ENCODE measurements at places on chromosomes 5 and 9.

- no peak for DNase-seq
Observed at GRCh38 chr5:32346869-32347268, 34.1 kb upstream of the MTMR12 start.

DNA sequence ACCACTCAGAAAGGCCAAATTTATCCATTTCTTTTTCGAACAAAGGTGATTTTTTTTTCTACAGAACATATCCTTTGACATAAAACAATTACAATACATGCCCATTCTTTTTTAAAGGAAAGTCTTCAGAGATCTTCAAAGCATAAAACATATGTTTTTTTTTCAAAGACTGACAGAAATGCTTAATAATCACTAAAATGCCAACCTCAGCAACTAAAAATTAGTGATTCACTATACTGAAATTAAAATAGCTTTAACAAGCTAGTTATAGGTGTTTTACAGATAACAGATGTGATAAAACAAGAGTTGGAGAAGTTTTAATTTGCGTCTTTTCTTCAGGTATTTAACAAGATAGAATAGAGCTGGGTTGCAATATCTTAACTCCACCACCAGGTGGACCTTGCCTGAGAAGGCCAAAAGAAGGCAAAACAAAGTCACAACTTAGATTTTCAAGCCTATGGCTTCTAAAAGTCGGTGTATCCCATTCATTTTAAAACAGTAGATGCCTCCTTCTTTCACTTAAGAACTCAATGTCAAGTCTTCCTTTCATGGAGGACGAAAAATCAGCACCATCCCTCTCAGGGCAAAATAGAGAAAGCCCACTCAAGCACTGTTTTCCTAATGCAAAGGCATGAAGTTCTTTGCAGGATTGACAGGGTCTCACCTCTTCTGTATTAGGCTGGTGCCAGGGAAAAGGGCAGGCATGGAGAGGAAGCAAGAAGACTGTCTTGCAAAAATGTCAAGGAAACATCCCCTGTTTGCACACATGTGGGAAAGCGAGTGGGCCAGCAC lies 31.1 kb upstream of the CPLX2 start:
- DNase-seq, result no peak

- no peak for DNase-seq
Observed at GRCh38 chr9:87263291-87263690, 234.4 kb upstream of the DAPK1 start.

GRCh38 chr9:129138144-129138462 lies 26.9 kb downstream of the PTPA start:
- no peak for DNase-seq

- DNase-seq, result no peak
Observed at GRCh38 chr9:127693143-127693542, 13.6 kb upstream of the CFAP157 start.

DNA sequence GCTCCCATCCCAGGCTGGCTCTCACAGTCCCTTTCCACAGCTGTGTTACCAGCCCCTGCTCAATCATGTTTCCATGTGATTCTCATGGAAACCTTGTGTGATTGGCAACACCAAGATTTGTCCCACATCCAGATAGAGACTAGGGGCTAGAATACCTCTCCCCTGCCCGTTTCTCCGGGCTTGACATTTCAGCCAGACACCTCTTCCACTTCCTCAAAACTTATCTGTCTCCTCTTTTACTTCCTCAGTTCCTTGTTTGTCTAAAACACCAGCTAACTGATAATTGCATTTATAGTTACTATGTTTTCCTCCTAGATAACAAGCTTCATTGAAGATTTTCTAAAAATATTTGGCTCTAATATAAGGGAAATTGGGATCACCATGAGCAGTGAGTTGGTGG lies 16.6 kb upstream of the KCNMB1 start:
- DNase-seq, result no peak

GRCh38 chr9:97394881-97395280 lies 17.0 kb upstream of the TDRD7 start:
- DNase-seq, result no peak

GRCh38 chr5:159730285-159730684 lies 186.0 kb upstream of the ADRA1B start:
- DNase-seq, result no peak

- DNase-seq, result peak; percentile 39
Observed at GRCh38 chr9:123928533-123929176, 1.3 kb downstream of the DENND1A start.

- DNase-seq, result no peak
Observed at GRCh38 chr9:3650994-3651622, 125.3 kb upstream of the RFX3 start.

DNA sequence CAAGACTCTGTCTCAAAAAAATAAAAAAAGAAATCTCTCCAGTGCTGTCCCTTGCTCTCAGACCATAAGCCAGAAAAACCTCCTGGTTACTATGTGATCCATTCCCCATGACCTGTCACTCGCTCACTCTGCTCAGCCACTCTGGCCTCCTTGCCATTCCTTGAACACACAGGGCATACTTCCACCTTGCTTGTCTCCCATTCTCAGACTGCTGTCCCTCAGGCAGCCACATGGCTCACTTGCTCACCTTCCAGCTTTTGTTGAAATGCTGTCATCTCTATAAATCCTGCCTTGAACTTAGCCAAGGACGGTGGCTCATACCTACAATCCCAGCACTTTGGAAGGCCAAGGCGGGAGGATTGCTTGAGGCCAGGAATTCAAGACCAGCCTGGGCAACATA lies 82.9 kb downstream of the UGCG start:
- no peak for DNase-seq

- no peak for DNase-seq
Observed at GRCh38 chr5:139524446-139524845, 36.7 kb upstream of the UBE2D2 start.

DNA sequence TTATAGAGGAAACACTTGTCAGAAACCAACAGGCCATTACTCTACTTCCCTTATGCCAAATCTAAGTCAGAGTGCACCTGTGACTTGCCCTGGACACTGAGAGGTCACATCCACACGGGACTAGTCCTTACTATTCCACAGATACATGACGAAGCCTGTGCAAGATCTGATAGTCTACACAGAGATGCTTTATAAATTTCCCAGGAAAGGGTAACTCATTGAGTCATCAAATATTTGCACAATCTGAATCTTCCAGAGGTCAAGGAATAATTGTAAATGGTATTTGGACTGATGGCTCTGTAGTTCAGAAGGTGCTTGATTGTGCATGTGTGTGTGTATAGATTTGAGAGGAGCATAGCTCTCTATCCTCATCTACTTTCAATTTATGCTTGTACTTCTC lies 55.2 kb upstream of the JAK2 start:
- DNase-seq, result no peak

- DNase-seq, result no peak
Observed at GRCh38 chr9:72951520-72952380, 1.1 kb downstream of the ALDH1A1 start.

GRCh38 chr5:131394128-131394527 lies 130.3 kb downstream of the CDC42SE2 start:
- DNase-seq, result no peak

DNA sequence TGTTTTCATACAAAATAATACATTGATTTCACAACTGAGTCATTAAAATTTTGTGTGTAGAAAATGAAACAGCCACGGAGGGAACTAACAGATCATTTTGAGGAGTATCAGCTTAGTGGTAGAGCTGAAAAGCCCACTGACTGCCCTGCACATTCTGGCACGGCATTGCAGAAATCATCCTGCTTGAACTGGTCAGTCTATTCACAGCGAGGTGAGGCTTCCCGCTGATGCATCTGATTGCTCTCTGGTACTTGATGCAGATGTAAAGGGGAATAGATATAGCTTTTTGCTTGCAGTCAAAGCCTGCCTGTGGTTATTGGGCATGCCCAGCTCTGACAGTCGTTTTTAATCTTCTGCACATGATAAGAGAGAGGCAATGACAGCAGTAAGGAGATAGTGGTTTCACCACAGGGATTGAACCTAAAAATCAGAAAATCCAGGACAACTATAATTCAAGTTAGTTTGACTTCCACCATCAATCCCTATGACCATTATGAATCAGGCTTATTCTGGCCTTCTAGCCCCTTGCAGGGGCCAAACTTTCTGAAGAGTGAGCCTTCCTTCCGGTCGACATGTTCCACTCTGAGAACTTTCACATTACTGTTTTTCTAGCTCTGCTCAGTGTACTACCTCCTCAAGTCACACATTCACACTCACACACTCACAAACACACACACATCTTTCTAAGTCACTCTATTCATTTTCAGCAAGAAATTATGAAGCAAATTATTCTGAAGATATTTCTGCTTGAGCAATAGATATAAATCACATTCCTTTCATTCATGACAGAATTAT lies 782.8 kb upstream of the NUDT12 start:
- DNase-seq, result no peak

- DNase-seq, result no peak
Observed at GRCh38 chr5:72438141-72438540, 69.1 kb downstream of the ZNF366 start.

DNA sequence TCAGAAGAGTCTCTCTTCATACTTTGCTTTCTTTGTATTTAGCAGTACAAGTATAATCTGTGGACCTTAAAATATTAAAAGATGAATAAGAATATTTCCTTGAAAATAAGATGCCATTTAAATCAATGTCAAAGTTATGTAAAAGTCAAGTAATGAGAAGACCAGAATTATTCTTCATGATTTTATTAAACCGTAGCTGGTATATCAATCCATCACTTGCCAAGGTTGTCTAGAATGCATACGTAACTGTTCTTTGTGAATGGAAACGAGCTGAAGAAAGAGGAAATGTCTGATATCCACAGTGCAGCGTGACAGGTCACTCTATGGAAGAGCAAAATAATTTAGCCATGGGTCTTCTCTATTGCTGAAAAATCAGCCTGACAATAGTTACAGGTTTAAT lies 488.7 kb upstream of the CCNG1 start:
- no peak for DNase-seq

DNA sequence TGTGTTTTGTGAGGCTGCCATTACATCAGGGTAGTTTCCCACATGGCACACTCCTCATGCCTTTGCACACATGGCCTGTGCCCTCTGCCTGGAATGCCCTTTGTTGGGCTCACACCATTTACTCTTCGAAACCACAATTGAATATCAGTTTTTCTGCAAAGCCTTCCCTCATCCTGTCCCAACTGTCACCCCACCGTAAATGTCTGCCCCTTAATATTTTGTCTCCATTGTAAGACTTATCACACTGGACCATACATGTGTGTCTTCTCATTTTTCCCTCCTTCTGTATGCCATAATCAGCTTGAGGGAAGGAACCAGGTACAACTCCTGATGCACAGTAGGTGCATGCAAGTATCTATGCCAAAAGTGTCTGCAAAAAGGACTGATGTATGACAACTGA lies 62.7 kb upstream of the TMEM252 start:
- DNase-seq, result no peak

DNA sequence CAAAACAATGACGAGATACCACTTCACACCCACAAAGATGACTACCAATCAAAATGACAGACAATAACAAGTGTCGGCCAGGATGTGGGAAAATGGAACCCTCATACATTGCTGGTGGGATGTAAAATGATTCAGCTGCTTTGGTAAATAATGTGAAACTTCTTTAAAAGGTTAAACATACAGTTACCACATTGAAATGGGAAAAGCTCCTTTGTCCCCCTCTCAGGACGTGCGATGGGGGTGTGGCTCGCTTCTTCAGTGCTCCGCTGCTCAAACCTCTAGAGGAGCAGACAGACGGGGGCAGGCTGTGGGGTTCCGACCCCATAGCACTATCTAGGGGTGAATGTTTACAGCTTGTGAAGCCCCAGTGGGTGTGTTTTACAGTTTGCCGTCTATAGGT lies 8.0 kb upstream of the PLPP6 start:
- no peak for DNase-seq

- DNase-seq, result no peak
Observed at GRCh38 chr9:20256284-20256948, 365.9 kb downstream of the MLLT3 start.

DNA sequence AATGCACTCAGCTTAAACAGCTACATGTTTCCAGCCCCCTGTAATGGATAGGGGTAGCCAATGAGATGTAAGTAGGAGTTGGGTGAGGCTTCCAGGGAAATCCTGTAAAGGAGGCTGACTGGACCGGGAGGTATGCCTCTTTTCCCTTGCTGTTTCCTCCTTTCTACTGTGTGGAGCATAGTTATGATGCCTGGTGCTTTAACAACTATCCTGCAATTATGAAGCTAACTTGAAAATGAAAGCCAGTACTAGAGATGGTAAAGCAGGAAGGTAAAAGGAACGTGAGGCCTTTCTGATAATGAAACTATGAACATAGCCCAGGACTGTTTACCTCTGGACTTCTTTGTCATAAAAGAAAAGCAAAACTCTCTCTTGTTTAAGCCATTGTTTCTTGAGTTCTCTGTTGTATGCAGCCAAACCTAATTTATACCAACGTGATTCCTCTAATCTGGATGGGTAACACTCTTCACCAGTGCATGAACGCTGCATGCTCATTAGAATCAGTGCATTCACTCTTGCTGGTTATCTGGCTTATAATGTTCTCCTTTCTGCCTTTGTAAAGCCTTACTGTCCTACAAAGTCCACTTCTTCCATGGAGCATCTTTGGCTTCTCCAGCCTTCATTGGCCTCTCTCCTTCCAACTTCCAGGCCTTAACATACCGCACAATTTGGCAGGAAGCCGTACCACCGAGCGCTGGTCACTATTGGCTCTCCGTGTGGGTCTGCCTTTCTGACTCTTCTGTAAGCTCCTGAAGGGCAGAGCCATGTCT lies 8.3 kb upstream of the ARHGEF28 start:
- no peak for DNase-seq

DNA sequence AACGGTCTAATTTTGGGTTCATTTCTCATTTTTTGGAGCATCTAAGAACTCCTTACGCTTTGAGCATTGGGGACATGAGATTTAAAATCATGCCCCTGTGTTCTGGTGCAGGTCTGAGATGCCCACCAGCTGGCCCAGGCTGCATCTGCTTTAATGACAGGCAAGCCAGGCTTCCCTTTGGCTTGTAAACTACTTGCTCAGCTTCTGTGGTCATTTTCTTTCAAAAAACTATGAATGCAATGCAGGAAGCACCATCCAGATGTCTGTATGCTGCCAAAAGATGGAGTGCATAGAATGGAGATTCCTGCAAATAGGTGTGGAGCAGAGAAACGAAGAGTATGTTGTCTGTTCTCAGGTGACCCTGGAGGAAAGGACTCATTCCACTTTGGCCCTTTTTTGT lies 399.9 kb upstream of the ADAMTSL1 start:
- DNase-seq, result no peak

GRCh38 chr5:62431735-62432620 lies 19.4 kb downstream of the IPO11 start:
- DNase-seq, result no peak

GRCh38 chr9:37374892-37375291 lies 47.6 kb upstream of the GRHPR start:
- no peak for DNase-seq

GRCh38 chr5:81830596-81830995 lies 79.7 kb upstream of the SSBP2 start:
- no peak for DNase-seq

GRCh38 chr5:68465133-68465532 lies 249.6 kb downstream of the PIK3R1 start:
- no peak for DNase-seq

Data from HS-5 (cell line).